Activated CD4-positive, alpha-beta T cell treated with anti-CD3 and anti-CD28 coated beads for 1 hour (primary cell): ENCODE measurements at places on chromosomes 3 and 15.

DNA sequence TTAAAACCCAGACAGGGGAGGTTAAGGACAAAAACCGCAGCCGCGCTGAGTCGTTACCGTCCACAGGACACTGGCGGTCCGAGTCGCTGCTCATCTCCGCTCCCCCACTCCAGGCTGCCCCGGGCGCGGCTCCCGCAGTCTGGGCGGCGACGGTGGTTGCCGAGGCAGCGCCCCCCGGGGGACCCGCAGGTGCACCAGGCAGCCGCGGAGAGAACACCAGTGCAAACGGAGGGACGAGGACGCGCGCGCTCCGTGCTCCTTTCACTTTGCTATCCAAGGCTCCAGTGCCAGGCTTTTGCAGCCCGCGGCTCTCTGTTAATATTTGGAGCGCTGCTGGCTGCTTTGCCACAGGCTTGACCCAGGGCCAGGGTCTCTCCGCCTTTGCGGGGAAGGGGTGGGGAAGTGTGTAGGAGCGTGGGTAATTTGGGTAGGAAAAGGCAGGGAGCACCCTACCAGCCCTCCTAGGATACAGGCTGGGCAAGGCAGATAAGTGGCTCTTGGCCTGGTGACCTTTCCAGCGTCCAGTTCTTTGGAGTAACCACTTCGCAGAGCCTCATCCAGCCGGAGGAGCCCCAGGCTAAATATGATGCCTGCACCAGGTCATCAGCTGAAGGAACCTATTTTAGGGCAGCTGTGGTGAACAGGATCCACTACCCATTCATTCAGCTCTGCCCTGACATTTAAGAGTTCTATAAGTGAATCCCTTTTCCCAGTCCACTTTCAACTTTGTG, at the start of gene GADL1:
Gene GADL1 (minus strand): TSS at position 141 of the 731 bp plus-strand sequence. CDS start 47 bp downstream, at position 94.
- DNase-seq, result no peak

DNA sequence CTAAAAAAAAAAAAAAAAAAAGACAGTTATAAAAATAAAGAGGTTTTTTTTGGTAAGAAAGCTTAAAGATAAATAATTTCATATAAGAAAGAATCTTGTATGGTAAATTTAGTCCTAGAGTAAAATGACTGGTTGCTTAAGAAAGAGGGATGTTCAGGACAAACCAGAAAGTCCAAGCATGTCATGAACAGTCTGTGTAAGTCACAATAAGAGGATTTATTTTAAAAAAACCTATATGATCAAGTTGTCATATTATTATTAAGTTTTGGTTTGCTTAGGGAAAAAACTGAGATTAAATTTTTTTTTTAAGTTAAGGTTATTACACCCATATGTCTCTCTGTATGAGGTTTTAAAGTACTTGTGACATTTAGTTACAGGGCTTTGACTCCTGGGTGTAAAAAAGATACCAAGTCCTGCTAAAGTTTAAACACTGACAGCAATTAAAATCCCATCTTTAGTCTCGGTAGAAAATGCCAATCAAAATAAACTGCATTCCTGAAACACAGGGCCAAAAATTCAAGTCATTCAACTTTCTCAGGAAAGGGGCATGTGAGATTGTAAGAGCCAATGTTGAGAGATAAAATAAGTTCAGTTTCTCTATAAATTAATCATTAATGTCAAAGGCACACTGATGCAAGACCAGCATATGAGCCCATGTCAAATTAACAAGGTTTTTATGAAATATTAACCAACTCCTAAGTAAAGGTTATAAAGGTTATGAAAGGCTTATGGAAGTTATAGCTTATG, 8.5 kb upstream of the BDH1 start:
- no peak for DNase-seq

GRCh38 chr3:135057996-135058395, 262.9 kb downstream of the EPHB1 start:
- DNase-seq, result no peak

- DNase-seq, result no peak
Observed at GRCh38 chr3:15443826-15444524, 16.6 kb downstream of the EAF1 start.

GRCh38 chr3:55159016-55159415, 231.2 kb upstream of the LRTM1 start:
- no peak for DNase-seq

DNA sequence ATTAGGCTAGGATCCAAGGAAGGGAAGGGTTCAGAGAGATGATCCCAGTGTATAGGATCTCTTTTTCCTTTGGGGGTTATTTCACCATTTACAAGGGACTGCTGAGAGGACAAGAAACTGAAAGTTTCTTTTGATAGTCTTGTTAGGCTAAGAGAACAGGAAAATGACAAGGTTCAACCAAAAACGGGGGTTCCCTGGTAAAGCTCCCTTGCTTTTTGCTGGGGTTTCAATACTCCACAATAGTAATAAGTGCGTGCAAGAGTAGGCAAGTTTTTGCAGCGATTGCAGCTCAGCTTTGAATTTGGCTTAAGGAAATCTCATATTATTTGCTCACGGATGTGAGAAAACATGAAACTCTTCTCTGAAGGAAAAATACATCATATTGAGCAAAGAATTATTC, 18.8 kb upstream of the SUSD5 start:
- DNase-seq, result no peak

- no peak for DNase-seq
Observed at GRCh38 chr3:127730666-127731295, 58.0 kb downstream of the ABTB1 start.

- DNase-seq, result no peak
Observed at GRCh38 chr15:33242165-33242564, 47.7 kb upstream of the FMN1 start.

DNA sequence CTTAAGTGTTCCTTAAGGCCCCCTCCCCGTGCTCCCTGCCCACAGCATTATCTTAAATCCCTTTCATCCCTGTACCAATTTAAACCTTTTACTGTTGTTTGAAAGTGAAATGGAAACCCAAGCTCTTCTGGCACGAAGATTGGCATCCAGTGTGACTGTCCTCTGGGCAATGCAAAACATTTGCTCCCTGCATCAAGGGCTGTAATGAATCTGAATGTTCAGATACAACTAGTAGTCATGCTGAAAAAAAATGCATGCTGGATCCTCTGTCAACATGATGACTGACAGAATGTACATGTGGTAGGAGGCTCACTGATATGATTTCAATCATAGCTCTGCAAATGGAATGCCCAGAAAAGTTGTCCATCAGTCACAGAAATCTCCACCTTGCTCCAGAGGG, 8.1 kb upstream of the CDIN1 start:
- no peak for DNase-seq

GRCh38 chr15:48657950-48658591, 12.6 kb upstream of the FBN1 start:
- DNase-seq, result no peak

DNA sequence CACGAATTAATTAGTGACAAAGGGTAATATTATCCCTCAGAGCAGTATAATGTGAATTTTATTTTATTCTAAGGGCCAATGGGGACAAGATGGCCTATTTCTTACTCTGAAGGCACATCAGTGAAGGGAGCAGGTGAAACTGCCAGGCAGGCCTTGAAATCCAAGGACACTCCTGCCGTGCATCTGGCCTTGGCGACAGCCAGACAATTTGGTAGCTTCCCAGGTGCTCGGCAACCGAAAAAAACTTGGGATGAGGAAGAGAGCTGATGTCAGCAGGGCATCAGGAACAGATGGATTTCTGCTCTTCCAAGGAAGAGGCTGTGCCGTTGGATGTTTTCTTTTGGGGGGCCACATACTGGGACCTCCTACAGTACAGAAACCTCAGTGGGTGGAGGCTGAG, 83.2 kb upstream of the ADAMTSL3 start:
- no peak for DNase-seq

DNA sequence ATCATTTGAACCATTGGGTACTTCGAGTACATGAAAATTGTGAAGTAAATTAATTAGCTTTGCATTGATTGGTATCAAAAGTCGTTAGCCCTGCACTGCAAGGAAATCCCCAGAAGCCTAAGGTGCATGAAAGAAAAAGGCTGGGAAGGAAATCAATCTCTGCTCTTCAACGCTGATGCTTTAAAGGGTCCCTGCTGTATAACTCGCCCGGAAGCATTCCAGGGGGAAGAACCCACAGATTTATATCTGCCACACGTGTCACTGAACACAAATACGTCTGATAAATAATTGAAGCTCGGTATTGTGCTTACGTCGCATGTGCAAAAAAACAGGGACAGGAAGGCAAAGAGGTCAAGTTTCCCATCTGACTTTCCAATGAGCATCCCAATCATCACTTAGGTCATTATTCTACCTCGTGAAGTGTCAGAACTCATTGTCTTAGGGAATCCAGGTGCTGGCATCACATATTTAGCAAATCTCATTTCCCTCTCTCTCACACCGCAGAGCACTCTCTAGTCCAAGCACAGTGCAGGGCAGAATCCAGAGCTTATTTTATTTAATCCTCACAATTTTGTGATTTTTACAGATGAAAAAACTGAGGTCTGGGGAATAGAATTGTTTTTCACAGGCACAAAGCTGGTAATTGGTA, 804.4 kb upstream of the CFAP20DC start:
- no peak for DNase-seq

- DNase-seq, result no peak
Observed at GRCh38 chr15:90451053-90451850, 63.2 kb downstream of the IQGAP1 start.

DNA sequence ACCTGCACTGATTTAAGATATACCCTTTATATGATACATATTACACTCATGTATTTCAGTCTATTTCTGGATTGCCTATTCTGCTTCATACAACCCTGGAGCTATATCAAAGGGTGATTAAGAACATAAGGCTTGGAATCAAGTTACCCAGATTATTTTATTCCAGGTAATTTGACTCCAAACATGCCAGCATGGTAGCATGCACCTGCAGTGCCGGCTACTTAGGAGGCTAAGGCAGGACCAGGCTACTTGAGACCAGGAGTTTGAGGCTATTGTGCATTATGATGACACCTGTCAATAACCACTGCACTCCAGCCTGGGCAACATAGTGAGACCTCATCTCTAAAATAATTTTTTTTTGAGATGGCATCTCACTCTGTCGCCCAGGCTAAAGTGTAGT, 50.4 kb upstream of the NEO1 start:
- no peak for DNase-seq

- DNase-seq, result no peak
Observed at GRCh38 chr3:177760803-177761202, 563.5 kb upstream of the TBL1XR1 start.

DNA sequence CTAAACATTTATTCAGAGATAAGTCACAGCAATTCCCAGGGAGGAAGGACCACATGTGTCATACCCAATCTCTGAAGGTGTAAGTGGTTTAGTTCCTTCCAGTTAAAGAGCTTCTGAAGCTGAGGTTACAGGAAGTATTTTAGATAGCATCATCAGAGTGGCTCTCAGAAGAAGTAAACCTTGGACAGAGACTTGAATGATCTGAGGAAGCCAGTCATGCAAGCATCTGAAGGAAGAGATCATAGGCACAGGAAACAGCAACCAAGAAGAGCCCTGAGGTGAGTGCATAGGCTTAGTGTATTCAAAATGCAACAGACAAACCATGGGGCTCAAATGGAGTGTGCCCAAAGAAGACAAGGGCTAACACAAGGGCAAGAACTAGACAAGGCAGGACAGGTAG, 210.3 kb downstream of the ULK4 start:
- DNase-seq, result no peak

DNA sequence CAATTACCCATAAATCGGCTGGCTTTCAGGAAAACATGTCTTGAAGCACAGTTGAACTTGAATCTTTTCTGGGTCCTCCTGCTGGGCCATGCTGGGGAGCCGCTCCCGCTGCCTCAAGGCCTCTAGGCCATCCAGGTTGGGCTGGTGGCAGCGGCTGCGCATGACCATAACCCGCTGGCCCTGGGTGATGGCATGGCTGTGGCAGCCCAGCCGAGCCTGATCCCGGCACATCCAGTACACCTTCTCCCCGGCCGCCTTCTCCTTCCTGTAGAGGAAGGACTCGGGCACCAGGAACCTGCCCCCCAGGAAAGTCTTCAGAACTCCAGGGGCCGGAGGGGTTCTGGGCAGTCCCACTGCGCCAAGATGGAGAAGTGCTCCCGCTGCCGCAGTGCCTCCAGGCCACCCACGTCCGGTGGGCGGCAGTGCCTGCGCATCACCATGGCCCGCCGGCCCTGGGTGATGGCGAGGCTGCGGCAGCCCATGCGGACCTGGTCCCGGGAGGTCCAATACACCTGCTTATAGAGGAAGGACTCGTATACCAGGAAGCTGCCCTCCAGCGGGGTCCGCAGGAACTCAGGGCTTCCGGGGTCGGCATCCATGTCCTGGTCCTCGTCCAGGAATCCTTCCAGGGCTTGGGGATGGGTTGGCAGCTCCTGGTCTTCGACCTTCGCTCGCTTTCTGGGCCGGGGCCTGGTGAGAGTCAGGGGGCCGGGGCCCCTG, 84.3 kb upstream of the FXR1 start:
- no peak for DNase-seq

DNA sequence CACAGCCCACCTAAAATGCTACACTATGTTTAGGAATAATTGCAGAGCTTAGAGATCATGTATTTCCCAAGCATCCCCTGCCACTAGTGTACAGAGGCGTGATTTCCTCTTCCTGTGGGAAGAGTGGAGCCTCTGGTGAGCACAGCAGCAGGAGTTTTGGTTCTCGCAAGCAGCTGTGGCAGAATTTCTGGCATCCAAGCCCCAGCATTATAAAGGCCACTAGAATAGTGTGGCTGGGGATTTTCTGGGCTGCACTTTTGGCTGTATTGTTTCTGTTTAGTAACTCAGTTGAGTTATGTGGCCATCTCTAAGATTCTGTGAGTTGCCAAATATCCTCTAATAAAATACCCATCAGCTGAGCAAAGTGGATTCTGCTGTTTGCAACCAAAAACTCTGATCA, 64.7 kb downstream of the GPR176 start:
- DNase-seq, result no peak

DNA sequence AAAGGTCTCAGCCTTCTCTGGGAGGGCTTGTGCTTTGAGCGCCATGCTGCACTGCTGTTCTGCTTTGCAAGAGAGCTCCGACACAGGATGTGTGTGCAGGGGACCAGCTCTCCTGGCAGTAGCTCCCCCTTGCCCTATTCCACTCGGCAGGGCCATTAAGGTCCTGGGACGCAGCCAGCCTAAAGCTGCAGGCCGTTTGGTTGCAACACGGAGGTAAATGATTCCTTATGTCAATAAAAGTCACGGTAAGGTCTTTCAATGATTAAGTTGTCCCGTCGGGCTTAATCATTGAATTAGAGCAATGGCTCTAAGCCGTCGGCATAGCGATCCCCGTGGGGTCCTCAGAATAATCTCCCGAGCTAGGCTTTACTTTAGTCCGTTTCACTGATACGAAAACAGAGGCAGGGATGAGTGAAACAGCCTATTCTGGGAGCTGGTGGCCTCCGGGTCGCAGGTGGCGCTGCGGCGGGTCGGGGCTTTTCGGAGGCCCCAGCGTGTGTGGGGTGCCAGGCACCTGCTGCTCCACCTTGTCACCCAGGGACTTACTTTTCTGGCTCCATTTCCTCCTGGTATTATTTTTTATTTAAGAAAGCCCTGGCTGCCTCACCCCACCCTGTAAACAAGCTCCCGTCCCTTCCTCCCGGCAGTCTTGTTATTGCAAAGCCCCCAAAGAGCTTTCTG, 525.2 kb downstream of the OCA2 start:
- no peak for DNase-seq
